ENCODE measurements at places on chromosomes 7 and 10.

DNA sequence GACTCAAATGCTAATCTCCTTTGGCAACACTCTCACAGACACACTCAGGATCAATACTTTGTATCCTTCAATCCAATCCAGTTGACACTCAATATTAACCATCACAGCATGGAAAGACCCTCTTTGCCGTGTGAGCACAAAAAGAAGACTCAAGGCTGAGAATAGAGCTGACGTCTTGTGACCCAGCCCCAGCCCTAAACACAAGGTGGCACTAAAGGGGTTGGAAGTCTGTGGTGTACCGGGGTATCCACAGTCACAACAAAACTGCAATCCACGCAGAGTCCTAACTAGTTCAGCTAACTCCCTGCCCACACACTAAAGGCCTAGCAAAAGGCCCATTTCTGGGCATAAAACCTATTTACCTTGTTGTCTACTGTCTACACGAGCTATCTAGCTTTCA, 200.1 kb downstream of the ACTR3B start:
- DNase-seq: no peak

DNA sequence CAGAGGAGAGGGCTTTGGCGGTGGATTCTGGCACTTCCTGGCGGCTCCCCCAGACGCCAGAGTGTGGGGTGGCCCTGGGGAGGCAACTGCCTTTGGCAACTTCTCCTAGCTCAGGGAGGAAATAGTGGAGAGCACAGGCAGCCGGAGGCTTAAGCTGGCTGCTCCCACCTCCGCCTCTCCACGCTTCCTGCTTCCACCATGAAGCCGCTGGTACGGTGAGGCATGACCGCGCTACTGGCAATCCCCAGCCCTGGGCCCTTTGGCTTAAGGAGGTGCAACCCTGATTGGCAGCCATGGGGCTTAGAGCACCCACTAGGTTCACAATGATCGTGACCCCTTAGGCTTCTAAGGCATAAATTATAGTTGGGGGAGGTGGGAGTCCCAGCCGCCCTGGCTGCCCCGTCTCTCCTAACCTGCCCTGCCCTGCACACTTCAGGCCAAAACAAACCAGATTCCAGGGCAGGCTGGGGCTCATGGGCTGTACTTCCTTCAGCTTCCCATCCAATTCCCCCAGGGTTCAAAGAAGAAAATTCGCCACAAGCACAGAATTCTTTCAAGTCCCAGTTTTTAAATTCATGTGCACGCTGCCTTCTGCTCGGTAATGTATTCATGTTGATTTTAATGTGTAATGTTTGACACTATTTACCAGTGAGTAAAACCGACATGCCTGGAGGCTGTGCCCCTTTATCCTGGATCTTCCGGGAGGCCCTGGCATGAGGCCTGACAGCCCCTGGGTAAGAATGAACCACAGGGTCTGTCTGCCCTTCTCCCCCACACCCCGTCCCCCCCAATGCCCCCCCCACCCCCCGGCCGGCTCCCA, 90.7 kb upstream of the LRRC4 start:
- no peak for DNase-seq

GRCh38 chr7:66871076-66871475, 49.9 kb upstream of the TMEM248 start:
- peak; percentile 36 for DNase-seq

- no peak for DNase-seq
Measured at GRCh38 chr10:110505130-110505770, 7.5 kb downstream of the DUSP5 start.

- peak; percentile 40 for DNase-seq
Measured at GRCh38 chr7:33710608-33711007, 194.7 kb upstream of the BMPER start.

GRCh38 chr10:8334631-8335030, 280.1 kb downstream of the GATA3 start:
- no peak for DNase-seq

DNA sequence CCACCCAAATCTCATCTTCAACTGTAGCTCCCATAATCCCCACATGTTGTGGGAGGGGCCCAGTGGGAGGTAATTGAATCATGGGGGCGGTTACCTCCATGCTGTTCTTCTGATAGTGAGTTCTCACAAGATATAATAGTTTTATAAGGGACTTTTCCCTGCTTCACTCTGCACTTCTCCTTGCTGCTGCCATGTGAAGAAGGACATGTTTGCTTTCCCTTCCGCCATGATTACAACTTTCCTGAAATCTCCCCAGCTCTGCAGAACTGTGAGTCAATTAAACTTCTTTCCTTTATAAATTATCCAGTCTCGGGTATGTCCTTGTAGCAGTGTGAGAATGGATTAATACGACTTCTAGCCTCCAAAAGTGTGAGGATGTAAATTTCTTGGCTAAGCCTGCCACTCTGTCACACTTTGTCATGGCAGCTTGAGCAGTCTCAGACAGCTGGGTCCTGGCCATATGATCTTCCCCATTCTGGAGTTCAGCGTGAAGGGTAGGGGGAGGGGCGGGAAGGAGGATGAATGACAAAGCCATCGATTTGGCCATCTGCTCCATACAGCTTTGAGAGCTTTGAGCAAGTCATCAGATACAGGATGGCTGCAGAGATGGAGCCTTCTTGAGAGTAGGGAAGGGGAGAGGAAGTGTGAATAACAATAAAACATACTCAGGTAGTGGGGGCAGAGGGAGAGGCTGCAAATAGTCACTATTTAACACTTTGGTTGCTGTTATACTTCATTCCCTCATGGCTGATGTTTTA, 19.1 kb upstream of the INPP5F start:
- no peak for DNase-seq

GRCh38 chr7:105164751-105165150, 150.7 kb downstream of the KMT2E start:
- DNase-seq: peak; percentile 56

- peak; percentile 64 for DNase-seq
Measured at GRCh38 chr10:18144928-18145327, 4.7 kb downstream of the CACNB2 start.

GRCh38 chr10:125626671-125627070, 56.3 kb downstream of the TEX36 start:
- no peak for DNase-seq

DNA sequence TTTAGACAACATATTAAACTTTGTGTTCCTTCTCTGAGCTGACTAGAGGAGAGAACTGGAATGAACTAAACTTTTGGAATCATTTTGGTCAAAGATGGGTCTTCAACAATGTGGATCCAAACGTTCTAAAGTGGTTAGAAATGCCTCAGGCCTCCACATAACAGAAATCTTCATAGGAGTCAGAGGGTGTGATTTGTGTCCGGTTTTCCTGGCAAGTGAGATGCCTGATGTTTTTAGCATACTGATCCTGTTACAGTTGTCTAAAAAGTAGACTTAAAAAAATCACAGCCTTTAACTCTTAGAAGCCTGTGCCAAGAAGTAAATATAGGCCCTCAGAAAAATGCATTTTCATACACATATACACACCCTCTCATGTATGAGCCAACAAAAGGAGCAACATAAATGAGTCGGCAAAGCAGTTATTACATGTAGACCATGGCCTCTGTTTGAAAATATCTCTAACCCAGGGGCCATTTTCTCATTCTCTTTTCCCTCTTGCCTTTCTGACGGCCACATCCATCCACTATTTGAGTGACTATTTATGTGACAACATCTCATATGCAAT, 64.5 kb downstream of the ST7 start:
- no peak for DNase-seq

- DNase-seq: no peak
Measured at GRCh38 chr10:103911021-103911459, 6.9 kb downstream of the STN1 start.

DNA sequence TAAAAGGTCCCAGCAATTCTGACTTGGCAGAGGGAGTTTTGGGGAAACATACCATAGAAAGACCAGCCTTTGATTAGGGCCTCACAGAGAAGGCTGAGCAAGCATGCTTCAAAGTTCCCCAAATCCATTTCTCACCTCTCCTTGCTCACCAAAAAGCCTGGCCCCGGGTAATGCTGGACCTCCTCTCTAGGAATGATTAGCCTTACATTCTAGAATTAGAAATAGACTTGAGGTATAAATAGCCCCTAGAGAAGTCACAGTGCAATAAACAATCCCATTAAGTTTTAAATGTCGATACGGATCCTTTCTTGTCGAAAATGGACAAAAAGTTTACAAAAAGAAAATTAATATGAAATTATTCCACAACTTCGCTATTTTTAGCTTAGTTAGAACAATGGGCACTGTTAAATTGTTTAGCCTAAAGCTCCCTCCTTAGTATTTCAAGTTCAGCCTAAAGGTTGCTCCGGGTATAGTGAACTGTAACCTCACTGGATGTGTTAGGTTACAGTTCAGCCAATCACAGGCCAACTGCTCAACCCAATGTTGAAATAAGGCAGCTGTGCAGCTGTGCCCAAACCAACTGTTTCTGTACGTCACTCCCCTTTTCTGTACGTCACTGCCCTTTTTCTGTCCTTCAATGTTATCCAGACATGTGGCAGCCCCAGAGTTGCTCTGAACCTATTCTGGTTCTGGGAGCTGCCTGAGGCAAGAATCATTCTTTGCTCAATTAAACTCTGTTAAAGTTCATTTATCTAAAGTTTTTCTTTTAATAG, 7.9 kb upstream of the GSDME start:
- DNase-seq: no peak

GRCh38 chr7:43211286-43211685, 98.8 kb downstream of the HECW1 start:
- no peak for DNase-seq

DNA sequence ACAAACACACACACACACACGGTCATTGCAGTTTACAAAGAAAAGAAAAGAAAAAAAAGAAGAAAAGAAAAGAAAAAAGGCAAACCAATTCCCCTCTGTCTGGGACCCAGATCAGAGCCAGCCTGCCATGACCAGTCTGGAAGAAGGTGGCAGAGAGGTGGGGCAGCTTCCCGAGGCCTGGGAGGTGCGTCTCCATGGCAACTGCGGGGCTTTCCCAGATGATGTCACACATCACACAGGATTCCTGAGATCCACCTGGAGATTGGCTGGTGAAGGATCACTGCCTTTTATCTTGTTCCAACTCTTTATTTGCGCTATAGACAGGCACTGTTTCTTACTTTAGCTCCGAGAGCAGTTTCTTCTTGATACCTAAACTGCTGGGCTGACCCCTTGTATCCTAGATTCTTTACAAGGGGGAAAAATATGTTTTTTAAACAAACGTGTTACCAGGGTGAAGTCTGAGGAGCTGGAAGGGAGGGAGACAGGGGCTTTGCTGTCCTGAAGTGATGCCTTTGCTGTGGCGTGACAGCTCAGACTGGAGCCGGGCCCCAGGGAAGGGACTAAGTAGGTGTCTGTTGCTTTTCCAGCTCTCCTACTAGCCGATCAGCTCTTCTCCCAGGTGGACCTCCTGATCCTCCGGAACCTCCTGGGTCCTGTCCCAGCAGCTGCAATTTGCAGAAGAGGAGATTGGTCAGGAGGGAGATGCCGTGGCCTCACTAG, 298.5 kb downstream of the KLF6 start:
- peak; percentile 71 for DNase-seq

GRCh38 chr10:132828681-132829080, 42.7 kb upstream of the NKX6-2 start:
- no peak for DNase-seq

- DNase-seq: no peak
Measured at GRCh38 chr7:7414791-7415603, 120.7 kb downstream of the COL28A1 start.

DNA sequence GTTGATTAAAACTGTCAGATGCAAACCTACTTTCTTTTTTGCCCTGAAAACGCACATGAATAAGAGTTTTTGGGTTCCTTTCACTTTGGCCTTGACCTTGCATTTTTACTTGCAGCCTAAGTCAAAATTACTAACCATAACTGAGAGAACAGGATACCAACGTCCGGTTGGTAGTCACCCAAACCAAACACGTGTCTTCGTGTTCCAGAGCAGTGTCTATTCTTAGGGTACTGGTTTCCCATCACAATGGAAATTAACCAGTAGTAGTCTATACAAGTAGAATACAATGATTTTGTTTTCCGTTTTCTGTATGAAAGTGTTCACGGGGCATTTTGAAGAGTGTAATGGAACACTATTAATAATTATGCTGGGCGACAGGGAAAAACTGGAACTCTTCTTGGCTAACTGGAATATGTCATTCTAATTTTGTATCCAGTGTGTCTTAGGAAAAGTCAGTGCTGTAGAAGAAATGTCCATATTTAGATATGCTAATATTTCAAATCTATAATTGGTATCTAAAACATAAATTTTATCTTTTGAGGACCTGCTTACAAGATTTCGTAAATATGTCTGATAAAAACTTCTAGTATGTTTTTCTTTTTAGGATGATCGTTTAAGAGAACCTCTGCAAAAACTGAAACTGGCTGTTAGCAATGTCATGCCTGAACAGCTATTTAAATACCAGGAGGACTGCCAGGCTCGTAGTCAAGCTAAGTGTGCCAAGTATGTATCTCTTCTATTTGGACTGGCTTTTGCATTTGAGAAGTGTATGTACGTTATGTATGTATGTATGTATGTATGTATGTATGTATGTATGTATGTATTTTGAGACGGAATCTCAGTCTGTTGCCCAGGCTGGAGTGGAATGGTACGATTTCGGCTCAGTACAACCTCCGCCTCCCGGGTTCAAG, 40.9 kb downstream of the UBN2 start:
- DNase-seq: no peak

- DNase-seq: peak; percentile 5
Measured at GRCh38 chr10:49741108-49741995, 20.8 kb downstream of the OGDHL start.

DNA sequence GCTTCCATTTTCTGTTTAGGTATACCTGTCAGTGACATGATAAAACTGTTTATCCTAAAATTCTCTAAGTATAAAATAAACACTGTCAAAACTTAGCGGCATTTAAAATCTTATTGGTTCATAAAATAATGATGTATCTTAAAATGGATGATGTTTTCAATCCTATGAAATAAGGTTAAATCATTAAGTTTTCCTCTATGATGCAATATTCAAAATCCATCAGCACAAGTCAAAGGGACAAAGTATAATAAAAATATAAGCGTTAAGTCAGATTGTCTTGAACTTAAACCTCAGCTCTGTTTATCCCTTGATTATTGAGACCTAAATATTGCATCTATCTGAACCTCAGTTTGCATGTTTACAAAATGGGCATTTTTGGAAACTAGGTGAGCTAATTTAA, 46.6 kb upstream of the NCAPG2 start:
- no peak for DNase-seq

GRCh38 chr10:97096261-97097083, 89.3 kb downstream of the SLIT1 start:
- no peak for DNase-seq

- no peak for DNase-seq
Measured at GRCh38 chr10:31170636-31171035, 139.0 kb upstream of the ZNF438 start.

DNA sequence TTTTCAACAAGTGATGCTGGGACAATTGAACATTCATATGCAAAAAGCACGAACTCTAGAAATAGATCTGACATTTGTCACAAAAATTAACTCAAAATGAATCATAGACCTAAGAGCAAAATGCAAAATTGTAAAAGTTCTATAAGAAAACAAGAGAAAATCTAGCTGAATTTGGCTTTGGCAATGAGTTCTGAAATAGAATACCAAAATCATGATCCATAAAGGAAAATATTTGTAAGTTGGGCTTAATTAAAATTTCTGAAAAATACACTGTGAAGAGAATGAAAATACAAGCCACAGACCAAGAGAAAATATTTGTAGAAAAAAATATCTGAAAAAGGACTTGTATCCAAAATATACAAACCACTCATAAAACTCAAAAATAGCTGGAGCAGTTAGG, 698.8 kb upstream of the CELF2 start:
- no peak for DNase-seq

- DNase-seq: no peak
Measured at GRCh38 chr10:6877722-6878392, 297.8 kb upstream of the PRKCQ start.
